ENCODE measurements at places on chromosomes 2 and 18.

GRCh38 chr2:218782528-218782844, 539 bp downstream of the CYP27A1 start:
- DNase-seq, result no peak

GRCh38 chr2:53286345-53286744, 481.3 kb upstream of the CHAC2 start:
- DNase-seq, result no peak

DNA sequence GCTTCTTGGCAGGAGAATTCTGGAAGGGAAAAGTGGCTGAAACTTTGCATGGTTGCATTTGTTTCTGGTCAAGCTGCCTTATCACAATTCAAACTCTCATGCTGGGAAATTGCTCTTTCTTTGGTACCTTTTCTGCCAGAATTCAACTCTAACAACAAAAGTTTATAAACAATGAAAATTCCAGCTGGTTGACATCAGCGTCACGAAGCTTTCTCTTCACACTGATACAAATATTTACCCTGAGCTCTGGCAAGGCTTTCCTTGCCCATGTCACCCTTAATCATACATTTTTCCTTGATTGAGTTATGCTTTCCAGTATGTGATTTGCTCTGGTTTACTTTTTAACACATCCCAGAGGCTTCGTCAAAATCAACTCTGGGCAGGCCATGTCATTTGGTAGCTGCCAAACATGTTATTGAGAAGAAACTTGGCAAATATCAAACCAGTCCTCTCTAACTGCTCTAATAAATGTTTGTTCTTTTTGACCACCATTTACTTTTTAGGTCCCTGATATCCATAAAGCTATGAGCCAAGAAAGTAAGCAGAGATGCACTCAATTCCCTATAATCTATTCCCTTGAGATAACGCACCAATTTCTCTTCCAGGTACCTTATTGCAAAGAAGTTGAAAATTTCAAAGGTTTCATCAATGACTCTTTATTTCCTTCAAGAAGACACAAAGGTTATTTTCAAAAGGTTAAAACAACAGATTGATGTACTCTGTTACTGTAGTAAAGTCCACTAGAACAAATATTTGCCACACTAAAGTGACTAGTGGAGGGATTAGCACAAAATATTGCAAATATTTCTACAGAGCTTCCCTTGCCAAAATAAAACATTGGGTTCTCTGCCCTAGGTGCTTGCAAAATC, 1241.1 kb upstream of the ZEB2 start:
- no peak for DNase-seq

- DNase-seq, result no peak
These were observed 151.1 kb upstream of the RIOK3 start for GRCh38 chr18:23301972-23302371.
